ENCODE measurements at places on chromosomes 7 and 10.

GRCh38 chr7:95595746-95596197 lies 544 bp downstream of the PDK4 start:
- H3K36me3 ChIP-seq: no peaks in the 10 kb centered on the region
- peaks cover 12% of the 10 kb centered on the region for H3K27me3 ChIP-seq
- H3K4me3 ChIP-seq: peak overlapping the region; percentile 76

GRCh38 chr7:29146057-29146706 lies at the start of gene CPVL:
TSS of gene CPVL (minus strand) at chr7:29146537. CDS start at chr7:29121061, 25,476 bp downstream.
- no peaks in the 10 kb centered on the region for H3K36me3 ChIP-seq
- DNase-seq: peak; percentile 64
- H3K27ac ChIP-seq: no peak within 1 kb of the TSS
- H3K27me3 ChIP-seq: no peaks in the 10 kb centered on the region

DNA sequence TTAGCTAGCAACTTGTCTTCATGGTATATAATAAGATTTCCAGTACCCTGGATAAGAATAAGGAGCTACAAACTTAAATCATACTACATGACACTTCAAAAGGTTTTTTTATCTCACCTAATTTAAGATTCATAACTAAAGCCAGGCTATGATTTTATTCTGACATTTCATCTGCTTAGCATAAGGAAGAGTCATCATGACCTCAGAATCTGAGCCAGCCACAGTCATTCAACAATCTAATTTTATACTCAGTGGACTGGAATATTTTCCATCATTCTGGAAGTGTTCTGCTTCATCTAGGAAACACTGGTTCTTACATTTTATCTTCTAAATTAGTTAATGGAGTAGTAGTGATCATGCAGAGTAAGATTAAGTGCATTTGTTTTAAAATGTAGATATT lies 102.1 kb upstream of the KCND2 start:
- no peak for DNase-seq
- H3K4me1 ChIP-seq: no peaks in the 10 kb centered on the region
- H3K27me3 ChIP-seq: no peaks in the 10 kb centered on the region
- H3K4me3 ChIP-seq: no peak overlapping the region
- H3K36me3 ChIP-seq: no peaks in the 10 kb centered on the region

GRCh38 chr7:101870361-101871062 lies 53.1 kb downstream of the CUX1 start:
- no peak overlapping the region for H3K4me3 ChIP-seq
- DNase-seq: peak; percentile 70
- no peaks in the 10 kb centered on the region for H3K36me3 ChIP-seq
- peak overlapping the region; percentile 91 for H3K27ac ChIP-seq
- H3K27me3 ChIP-seq: no peaks in the 10 kb centered on the region

- no peaks in the 10 kb centered on the region for H3K27me3 ChIP-seq
- DNase-seq: no peak
- H3K4me1 ChIP-seq: no peaks in the 10 kb centered on the region
Observed at GRCh38 chr7:43042302-43042701, 70.1 kb upstream of the HECW1 start.

GRCh38 chr7:13028036-13028824 lies 340.8 kb downstream of the ARL4A start:
- H3K4me1 ChIP-seq: no peaks in the 10 kb centered on the region
- H3K36me3 ChIP-seq: no peaks in the 10 kb centered on the region
- H3K27me3 ChIP-seq: no peaks in the 10 kb centered on the region
- DNase-seq: no peak

DNA sequence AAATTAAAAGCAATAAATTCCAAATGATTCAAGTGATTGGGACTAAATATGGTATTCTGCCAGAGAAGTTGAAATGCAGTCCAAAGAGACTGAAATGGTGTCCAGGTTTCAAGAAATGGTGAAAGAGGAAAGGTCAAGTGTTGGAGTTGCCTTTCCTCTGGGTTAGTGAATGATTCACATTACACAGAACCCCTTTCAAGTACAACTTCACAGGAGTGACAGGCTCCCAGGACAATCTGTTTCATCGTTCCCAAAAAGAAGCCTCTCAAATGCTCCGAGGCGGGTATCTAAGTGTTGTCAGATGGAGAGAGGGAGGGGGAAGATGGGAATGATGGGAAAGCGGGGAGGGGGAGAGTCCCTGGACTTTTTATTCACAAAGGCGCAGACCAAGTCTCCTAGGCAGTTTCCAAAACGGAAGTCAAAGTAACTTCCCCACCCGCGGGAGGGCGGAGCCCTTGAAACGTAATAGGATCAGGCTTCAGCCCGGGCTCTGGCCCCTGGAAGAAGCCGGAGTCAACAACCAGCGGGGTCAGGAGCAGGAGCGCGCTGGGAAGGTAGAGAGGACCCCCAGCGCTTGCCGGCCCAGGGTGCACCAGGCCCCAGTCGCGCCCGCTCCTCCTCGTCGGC lies 754 bp downstream of the SLC25A13 start:
- no peaks in the 10 kb centered on the region for H3K27me3 ChIP-seq
- H3K4me3 ChIP-seq: peak overlapping the region; percentile 91
- H3K36me3 ChIP-seq: no peaks in the 10 kb centered on the region
- peak overlapping the region; percentile 97 for H3K27ac ChIP-seq
- peak; percentile 82 for DNase-seq

DNA sequence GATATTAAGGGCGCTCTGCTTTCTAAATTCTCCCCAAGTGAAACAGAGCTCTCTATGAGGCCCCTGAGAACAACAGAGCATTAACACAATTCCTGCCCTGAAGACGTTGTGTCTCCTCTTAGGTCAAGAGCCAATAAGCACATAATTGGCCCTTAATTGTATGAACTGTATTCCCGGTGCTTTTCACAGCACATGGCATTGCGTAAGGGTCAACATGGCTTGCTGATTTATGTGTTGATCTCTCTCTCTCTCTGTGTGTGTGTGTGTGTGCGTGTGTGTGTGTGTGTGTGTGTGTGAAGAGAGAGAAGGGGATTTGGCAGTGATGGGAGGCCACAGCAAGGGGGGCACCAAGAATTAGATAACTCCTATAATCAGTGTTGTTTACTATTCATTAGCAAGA lies 40.5 kb downstream of the LYZL1 start:
- H3K4me1 ChIP-seq: peaks cover 8% of the 10 kb centered on the region
- no peaks in the 10 kb centered on the region for H3K36me3 ChIP-seq
- no peak overlapping the region for H3K27ac ChIP-seq
- no peak for DNase-seq
- no peaks in the 10 kb centered on the region for H3K27me3 ChIP-seq

GRCh38 chr10:5325076-5325475 lies 39.7 kb upstream of the UCN3 start:
- no peak overlapping the region for H3K4me3 ChIP-seq
- H3K4me1 ChIP-seq: no peaks in the 10 kb centered on the region

GRCh38 chr10:26438534-26439341 lies 597 bp downstream of the APBB1IP start:
- no peaks in the 10 kb centered on the region for H3K27me3 ChIP-seq
- peak; percentile 71 for DNase-seq
- no peak overlapping the region for H3K27ac ChIP-seq

DNA sequence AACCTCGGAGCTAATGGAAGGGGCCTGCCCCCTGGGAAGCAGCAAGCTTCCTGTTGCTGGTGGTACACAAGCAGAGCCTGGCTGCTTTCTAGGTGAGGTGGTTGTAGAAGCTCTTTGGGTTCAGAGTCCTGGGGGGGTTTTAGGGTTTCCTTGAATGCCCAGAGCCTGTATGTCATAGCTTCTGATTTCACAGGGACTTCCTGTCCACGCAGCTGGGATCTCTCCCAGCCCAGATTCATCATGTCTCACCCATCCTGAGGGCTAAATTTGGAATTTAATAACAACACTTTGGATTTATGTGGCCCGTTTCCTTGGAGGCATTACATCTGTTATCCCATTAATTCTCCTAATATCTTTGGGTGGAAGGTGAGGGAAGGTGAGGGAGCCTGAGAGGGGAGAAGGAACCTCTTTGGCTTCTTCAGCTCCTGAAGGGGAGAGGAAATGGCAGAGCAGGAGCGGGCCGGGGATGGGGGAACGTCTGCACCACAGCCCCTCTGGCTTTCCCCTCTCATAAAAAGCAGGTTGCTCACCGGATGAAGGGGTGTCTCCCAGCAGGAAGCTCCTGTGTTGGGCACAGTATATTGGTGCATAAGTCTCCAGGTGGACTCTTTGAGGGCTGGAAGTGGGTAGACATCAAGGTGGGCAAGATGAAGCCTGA lies 19.7 kb downstream of the RPS24 start:
- DNase-seq: no peak
- H3K4me3 ChIP-seq: no peak overlapping the region
- H3K4me1 ChIP-seq: peaks cover 4% of the 10 kb centered on the region
- H3K27ac ChIP-seq: no peak overlapping the region
- H3K36me3 ChIP-seq: peaks cover 4% of the 10 kb centered on the region

- no peak overlapping the region for H3K4me3 ChIP-seq
- DNase-seq: peak; percentile 91
- no peaks in the 10 kb centered on the region for H3K36me3 ChIP-seq
- no peaks in the 10 kb centered on the region for H3K27me3 ChIP-seq
Observed at GRCh38 chr10:7625836-7626235, 40.9 kb downstream of the ITIH5 start.

GRCh38 chr7:134280508-134280907 lies 36.2 kb downstream of the SLC35B4 start:
- H3K27me3 ChIP-seq: no peaks in the 10 kb centered on the region
- no peaks in the 10 kb centered on the region for H3K4me1 ChIP-seq
- no peak overlapping the region for H3K4me3 ChIP-seq
- no peak for DNase-seq

DNA sequence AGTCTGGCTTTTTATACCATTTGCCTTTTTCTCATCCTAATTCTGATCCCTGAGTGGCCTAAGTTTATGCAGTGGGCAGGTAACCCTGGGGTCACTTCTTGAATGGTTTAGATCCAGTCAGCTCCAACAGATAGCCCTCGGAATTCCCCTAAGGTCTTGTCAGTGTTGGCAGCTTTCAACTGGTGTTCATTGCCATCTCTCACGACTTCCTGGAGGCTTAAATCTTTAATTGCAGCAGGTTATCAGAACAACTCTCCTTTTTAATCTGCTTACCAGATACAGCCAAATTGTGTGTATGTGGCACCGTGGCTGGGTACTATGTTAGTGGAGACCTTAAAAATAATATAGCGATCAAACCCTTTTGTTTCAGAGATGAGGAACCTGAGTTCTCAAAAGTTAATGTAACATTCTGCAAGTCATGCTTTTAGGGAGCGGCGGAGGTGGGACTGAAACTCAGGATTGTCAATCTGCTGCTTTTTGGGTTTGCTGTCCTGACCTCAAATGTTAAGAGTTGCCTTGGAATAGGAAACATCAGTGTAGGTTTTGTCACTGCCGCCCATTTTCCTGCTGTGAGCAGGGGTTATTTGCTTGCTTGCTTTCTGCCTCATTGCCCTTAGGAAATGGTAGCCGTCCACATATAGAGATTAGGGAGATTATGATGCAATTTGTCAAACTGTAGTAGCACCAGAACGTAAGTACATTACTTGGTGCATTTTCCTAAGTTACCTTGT lies 818 bp downstream of the DLD start:
- no peaks in the 10 kb centered on the region for H3K27me3 ChIP-seq
- peaks cover 8% of the 10 kb centered on the region for H3K4me1 ChIP-seq
- peak; percentile 17 for DNase-seq
- peak overlapping the region; percentile 91 for H3K4me3 ChIP-seq
- peak overlapping the region; percentile 77 for H3K27ac ChIP-seq

- no peak overlapping the region for H3K27ac ChIP-seq
- H3K27me3 ChIP-seq: no peaks in the 10 kb centered on the region
- H3K4me3 ChIP-seq: no peak overlapping the region
- DNase-seq: no peak
- H3K4me1 ChIP-seq: peaks cover 3% of the 10 kb centered on the region
Observed at GRCh38 chr10:26408858-26409494, 29.2 kb upstream of the APBB1IP start.

DNA sequence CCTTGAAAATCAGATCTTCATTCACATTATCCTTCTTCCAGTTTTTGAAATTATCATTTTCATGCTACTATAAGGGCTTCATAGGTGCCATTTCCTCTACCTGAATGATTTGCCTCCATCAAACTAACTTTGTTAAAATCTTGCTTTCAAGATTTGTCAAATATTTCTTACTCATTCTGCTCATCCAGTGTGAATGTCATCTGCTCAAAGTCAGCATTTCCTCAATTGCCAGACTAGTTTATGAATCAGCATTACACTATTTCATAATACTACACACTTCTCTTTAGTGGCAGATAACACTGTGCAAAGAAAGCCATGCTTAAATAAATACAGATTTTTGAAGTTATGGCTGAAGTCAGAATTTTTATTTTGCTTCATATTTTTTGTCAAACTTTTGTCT lies 21.3 kb upstream of the LIPF start:
- no peaks in the 10 kb centered on the region for H3K36me3 ChIP-seq
- no peak overlapping the region for H3K27ac ChIP-seq
- no peaks in the 10 kb centered on the region for H3K27me3 ChIP-seq
- H3K4me1 ChIP-seq: no peaks in the 10 kb centered on the region
- peak; percentile 17 for DNase-seq

- no peak for DNase-seq
- H3K4me3 ChIP-seq: peak within 1 kb of the TSS; percentile 90
- H3K4me1 ChIP-seq: peaks cover 7% of the 10 kb centered on the region
- peaks cover 1% of the 10 kb centered on the region for H3K36me3 ChIP-seq
Observed at GRCh38 chr10:91909117-91909677, at the start of gene FGFBP3. TSS of gene FGFBP3 (minus strand) at chr10:91909486. CDS start at chr10:91908969, 517 bp downstream.

Data from trophoblast cell (in vitro differentiated cells and primary cell).